ENCODE measurements at places on chromosomes 13 and 19.

DNA sequence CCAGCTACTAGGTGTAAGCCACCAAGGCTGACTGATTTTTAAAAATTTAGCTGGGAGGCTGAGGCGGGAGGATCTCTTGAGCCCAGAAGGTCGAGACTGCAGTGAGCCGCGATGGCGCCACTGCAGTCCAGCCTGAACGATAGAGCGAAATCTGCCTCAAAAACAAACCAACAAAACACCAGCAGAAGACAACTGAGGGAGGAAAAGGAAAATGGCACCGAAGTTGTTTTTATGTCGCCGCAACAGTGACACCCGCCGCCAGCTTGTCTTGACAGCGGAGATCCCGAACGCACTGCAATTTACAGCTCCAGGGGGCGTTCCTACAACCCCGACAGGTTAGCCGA is 298 bp upstream of the FAM98C start:
- no peak for DNase-seq

GRCh38 chr13:32384702-32385101 is 43.2 kb downstream of the N4BP2L1 start:
- DNase-seq = no peak

- no peak for DNase-seq
Measured at GRCh38 chr19:310141-310651, 19.0 kb upstream of the PLPP2 start.

DNA sequence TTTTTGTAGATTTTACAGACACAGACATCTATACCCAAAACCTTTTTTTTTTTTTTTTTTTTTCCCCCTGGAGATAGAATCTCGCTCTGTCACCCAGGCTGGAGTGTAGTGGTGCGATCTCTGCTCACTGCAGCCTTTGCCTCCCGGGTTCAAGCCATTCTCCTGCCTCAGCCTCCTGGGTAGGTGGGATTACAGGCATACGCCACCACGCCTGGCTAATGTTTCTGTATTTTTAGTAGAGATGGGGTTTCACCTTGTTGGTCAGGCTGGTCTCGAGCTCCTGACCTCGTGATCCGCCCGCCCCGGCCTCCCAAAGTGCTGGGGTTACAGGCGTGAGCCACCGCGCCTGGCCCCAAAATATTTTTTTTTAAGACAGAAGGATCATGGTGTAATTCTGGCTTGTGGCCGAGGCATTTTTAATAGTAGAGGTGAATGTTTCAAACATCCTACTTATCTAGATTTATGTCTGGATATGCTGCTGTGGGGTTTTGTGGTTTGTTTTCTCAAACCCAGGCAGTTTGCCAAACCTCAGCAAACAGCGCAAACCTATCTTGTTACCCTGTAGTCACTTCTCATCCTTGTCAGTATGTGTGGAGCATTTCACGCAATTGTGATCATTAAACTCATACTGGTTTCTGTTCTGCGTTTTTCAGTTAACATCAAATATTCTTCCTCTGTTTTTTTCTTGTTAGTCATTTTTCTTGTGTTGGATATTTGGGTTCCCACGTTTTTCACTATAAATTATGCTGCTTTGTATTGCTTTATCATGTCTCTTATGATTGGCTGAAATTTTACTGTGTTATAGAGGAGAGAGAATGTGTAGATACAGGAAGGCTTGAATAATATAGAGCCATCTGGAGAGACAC is 36.2 kb upstream of the GARRE1 start:
- peak; percentile 65 for DNase-seq

DNA sequence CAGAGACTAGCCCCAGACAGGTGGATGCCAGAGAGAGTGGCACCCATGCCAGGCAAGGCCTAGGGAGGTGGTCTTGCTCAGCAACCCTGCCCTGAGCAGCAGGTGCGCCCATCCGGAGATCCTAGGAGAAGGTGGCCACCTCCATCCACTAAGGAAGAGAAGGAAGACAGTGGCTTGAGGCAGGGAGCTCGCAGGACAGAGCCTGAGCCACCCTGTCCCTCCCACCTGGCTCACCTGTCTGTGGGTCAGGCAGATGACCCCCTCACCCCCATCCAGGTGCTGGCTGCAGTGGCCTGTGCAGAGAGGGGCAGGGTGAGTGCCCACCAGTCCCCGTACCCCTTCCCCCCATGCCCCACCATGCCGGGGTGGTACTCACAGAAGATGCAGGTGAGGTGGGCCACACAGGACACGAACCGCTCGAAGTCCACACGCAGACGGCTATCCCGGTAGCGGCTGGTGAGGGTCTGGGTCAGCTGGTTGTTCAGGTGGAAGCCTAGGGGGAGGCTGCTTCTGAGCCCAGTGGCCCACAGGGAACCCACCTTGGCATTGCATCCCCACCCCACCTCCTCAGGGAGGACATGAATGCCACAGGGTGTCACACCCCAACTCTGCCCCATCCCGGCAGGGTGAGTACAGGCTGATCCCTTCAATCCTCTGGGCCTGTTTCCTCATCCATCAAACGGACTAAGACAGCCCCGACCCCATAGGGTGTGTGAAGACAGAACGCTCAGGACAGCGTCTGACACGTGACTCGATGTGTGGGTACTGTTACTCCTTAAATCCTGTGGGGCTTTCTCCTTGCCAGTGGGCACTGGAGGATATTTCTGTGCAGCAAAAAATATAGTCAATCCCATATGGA is 13.3 kb downstream of the CAPN12 start:
- DNase-seq = no peak

- no peak for DNase-seq
Measured at GRCh38 chr19:11722414-11722813, 16.3 kb downstream of the ZNF823 start.

GRCh38 chr19:34985249-34986022 is 14.7 kb upstream of the GRAMD1A start:
- DNase-seq = peak; percentile 75

Measured in activated CD8-positive, alpha-beta memory T cell treated with anti-CD3 and anti-CD28 coated beads for 24 hours (primary cell).